Kidney capillary endothelial cell (primary cell): ENCODE measurements at places on chromosomes 7 and 10.
A peak's percentile ranks its signal among the peaks of the same experiment; 100 is the strongest.

GRCh38 chr10:124449170-124450011 lies 444 bp downstream of the NKX1-2 start:
- DNase-seq: no peak

- DNase-seq: no peak
Measured at GRCh38 chr10:89810908-89811525, 109.6 kb downstream of the KIF20B start.

DNA sequence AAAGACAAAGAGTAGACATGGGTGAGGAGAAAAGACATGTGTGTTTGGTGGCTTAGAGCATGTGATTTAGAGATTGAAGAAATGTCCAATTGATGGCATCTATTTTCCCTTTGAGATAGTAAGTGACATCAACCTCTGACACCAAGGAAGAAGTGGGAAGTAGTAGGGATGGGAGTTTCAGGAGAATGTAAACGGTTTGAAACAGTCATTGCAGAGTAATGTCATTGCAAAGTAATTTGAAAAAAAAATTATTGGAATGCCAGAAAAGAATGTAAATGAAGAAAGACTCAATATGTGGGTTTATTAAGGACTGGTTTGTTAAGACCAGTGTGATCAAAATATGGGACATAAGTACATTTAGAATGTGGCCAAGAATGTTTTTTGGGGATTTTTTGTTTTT lies 26.6 kb downstream of the GNG11 start:
- DNase-seq: no peak

DNA sequence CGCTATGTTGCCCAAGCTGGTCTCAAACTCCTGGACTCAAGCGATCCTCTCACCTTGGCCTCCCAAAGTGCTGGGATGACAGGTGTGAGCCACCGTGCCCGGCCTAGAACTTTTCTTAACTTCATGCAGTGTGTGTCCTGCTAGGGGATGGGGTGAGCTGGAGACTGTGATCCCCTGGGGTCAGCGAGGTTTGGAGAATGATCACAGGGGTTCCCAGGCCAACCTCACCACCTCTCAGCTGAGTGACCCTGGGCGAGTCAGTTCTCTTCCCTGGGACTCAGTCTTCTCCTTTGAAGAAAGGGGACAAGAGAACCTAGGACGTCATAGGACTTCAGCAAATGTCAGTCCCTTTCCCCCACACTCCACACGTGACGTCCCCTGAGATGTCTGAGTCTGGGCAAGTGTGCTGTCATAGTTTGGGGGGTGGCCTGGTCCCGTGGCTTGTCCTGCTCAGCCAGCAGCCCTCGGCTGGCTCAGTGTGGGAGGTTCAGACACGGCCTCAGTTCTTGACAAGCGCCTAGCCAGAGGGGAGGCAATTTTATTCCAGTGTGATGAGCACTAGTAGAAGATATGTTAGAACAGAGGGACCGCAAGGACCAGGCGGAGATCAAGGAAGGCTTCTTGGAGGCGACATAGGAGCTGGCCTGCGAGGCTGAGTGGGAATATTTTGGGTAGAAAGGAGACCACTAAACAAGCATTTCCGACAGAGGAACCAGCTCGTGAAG lies 43.3 kb upstream of the ELN start:
- no peak for DNase-seq

- no peak for DNase-seq
Measured at GRCh38 chr10:412109-412508, 276.9 kb downstream of the ZMYND11 start.

- no peak for DNase-seq
Measured at GRCh38 chr7:43511769-43512515, 71.0 kb upstream of the STK17A start.

GRCh38 chr10:84946904-84947303 lies 618.5 kb downstream of the CCSER2 start:
- no peak for DNase-seq

- DNase-seq: no peak
Measured at GRCh38 chr10:33235251-33235884, 99.1 kb downstream of the NRP1 start.

- DNase-seq: no peak
Measured at GRCh38 chr10:154348-154747, 19.1 kb downstream of the ZMYND11 start.

GRCh38 chr7:767580-767940 lies 40.5 kb upstream of the PRKAR1B start:
- no peak for DNase-seq

DNA sequence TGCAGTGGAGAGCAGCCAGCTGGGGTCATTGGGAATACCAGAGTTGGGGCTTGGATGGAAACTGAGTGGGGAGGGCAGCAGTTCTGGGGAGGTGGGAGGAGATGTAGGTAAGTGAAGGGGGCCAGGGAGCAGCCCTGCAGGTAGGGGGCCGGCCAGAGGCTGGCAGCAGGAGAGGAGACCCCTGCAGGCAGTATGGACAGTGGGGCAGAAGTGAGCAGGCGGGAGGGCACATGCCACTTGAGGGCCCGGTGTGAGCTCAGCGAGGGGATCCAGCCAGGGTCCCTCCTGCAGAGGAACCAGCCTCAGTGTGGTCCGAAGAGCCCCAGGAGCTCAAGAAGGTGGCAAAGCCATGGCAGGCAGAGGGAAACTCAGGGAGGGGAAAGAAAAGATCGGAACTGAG lies 75.4 kb downstream of the WDR11 start:
- DNase-seq: no peak

GRCh38 chr10:14736600-14737081 lies 38.1 kb downstream of the FAM107B start:
- no peak for DNase-seq

DNA sequence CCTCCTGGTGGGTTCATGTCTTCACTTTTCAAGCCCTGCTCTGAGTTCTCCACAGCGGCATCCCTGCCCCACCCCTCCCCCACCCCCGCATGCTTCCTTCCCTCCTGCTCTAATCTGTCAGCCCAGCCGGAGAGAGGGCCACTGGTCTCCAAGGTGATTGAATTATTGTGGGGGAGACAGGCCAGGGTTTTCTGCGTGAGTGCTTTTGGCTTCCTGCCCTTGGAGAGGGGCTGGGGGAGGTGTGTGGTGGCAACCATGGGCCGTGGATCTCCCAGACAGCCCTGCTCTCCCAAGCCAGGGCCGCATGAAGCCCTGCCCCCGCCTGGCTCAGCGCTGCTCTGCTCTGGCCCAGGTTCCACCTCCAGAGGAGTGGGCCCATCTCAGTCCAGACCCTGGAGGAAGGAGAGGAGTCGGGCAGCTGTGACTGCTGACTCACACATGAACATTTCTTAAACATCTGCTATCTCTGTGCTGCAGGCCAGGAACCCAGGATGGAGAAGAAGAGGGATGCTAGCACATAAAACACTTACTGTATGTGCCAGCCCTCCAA lies 109.9 kb downstream of the ZMIZ1 start:
- DNase-seq: peak; percentile 53

GRCh38 chr7:138603549-138604318 lies 97.4 kb downstream of the SVOPL start:
- no peak for DNase-seq

DNA sequence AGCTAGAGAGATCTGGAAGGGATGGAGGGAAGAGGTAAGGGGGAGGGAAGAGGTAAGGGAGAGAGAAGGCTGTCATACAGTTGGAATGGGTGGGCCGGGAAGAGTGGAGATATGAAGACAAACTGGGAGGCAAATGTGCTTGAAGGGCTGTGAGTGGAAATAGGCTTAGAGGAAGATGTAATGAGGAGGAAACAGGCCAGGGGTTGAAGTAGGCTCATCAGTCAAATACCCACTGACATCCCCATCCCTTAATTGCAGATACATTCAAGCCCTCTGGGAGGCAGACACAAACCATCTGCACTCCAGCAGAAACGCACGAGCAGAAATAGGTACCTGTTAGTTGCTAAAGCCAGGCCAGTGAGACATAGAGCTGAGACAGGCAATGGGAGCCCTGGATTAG lies 2.1 kb downstream of the SYNPO2L start:
- DNase-seq: no peak

DNA sequence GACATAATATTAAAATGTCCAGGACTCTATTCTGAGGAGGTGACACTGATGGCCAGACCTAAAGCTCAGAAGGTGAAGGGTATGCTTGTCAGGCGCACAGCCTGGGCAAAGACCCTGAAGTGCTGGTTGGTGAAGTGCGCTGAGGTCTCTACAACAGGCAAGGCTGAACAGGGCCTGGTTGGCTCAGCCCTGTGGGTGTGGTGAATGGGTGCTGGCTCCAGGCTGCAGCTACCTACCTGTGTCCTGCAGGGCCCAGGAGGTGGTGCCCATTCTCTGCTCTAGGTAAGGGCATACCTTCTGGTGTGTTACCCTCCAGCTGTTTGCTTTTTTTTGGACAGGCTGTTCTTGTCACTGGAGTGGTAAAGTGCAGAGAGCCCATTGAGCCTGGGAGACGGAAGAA lies 85.1 kb downstream of the RAMP3 start:
- DNase-seq: no peak
